ENCODE measurements at places on chromosomes 2 and 18.

GRCh38 chr2:118124288-118124891 is 36.1 kb downstream of the INSIG2 start:
- no peak for DNase-seq

- DNase-seq, result peak; percentile 31
Measured at GRCh38 chr2:241821460-241822263, 12.7 kb downstream of the NEU4 start.

GRCh38 chr2:94994914-94995552 is 30.5 kb upstream of the MAL start:
- no peak for DNase-seq

DNA sequence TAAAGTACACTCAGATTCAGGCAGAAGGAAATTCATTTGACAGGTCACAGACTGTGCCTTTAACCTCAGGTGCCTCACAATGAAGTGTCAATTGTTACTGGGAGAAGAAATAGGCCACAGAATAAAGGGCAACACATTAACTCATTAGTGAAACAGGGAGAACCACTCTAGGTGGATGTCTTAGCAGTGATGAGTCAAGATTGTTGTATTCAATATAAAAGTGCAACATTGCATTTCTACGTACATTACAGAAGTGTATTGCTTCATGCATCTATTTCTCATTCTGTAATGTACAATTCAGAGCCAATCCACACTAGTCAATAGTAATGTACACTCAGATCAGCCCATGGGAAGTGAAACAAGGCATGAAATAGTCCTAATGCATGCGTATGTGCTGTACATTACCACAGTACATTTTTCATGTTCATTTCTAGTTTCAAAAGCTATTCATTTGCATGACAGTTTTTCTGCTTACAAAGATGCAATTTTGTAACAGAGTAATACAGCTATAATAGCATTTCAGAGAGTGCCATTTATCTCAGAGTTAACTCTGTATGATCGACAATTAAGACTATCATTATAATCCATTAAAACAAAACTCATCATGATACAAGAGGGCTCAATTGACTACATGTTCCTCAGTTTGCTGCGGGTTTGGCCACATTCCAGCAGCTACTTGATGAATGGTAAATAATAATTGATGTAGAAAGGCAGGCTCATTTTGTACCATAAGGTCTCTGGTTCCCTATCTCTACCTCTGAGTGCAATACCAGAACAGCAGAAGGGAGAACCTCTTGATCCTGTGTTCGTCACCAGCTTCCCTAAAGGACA is 12.2 kb upstream of the ARL5A start:
- DNase-seq, result no peak

- DNase-seq, result peak; percentile 76
Measured at GRCh38 chr2:135875491-135876065, 665 bp downstream of the MCM6 start.

DNA sequence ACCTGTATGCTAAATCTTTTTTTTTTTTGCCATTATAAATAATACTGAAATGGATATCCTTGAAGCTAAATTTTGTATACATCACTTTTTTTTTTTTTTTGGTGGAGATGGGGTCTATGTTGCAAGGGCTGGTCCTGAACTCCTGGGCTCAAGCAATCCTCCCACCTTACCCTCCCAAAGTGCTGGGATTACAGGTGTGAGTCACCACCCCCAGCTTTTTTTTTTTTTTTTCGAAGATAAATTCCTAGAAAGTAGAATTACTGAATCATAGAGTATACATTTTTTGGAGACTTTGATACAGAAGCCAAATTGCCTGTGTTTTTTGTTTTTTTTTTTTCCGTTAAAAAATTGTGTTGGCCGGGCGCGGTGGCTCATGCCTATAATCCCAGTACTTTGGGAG is 51.0 kb upstream of the MCFD2 start:
- DNase-seq, result no peak

DNA sequence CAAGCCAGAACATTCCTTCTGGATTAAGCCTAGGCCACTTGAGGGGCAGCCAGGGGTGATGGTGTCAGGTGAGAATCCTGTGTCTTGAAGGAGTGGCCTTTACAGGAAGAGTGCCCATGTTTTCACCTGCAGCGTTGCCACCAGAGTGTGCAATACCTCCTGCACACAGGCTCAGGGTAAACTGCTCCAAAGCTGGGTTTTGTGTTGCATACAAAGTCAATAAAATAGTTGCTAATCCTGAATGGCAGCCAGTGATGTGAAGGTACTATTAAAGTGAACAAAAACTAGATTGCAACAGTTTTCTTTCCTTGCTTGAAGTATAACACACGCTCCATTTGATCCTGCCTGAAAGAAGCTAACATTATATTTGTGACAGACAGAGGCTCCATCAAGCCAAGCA is 64.4 kb upstream of the NRP2 start:
- DNase-seq, result no peak

GRCh38 chr18:56191334-56191733 is 447.1 kb downstream of the TXNL1 start:
- DNase-seq, result no peak

GRCh38 chr2:54100772-54101171 is 14.6 kb upstream of the ACYP2 start:
- no peak for DNase-seq

DNA sequence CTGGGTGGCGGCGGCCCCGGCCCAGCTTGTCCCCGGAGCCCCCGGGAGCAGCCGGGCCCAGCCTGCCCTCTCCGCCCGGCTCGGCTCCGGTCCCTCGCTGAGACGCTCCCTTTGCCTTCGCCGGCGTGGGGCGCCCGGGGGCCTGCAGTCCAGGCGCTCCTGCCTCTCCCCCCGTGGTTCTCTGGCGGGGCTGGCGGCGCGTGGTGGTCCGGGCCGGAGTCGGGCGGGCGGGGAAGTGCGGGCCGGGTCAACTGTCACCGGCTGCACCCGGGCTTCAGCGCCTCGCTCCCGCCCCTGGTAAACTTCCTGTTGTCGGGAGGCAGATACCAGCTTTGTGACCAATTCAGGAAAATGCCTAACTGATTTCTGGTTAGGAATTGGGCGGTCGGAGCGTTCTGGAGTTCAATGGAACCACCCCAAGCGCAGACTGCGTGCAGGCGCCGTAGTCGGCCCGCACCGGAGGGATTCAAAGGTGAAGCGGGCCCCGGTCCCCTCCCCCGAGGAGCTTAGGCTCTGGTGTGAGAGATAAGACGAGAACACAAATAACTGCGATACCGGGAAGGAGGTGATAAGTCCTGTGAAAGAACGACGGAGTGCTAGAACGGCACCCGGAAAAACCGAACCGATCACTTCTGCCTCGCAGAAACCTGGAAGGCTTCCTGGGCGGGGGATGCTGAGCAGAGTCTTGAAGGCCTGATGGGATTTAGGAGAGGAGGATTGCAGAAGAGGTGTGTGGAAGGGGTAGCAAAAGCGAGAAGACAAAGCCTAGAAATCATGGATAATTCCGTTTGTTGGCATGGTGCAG is 891 bp downstream of the CAB39 start:
- DNase-seq, result peak; percentile 62

DNA sequence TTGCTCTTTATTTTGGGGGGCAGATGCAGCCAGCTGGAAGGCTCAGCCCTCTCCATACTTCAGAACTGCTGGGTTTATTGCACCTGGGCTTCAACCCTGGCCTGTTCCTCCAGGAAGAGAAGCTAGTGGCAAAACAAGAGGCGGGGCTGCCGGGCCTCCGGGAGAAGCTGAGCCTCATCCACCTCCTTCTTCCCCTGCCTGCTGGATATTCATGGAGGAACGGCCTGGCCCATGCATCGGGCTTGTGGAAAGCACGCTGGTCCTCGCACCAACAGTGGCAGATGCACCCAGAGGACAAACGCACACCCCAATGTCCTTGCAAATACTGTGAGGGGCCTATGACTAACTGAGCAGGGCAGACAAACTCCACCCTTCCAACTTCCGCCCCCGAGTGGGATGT is 30.6 kb downstream of the FAM178B start:
- DNase-seq, result no peak

DNA sequence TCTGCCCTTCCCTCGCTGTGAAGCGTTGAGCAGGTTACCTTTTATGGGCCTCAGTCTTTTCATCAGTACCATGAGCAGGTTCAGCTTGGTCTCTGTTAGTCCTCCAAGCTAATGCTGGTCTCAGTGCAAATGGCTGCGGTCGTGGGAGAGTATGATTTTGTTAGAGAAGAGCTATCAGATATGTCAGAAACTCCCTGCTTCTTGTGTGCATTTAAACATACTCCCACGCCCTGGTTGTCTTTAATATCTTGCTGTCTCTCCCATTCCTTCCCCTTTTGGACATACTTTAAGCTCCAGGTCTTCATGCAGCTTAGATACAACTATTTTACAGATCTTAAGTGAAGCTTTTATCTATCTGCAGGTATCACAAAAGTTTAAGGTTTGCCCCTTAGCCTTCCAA is 62.9 kb downstream of the EFR3B start:
- DNase-seq, result no peak

DNA sequence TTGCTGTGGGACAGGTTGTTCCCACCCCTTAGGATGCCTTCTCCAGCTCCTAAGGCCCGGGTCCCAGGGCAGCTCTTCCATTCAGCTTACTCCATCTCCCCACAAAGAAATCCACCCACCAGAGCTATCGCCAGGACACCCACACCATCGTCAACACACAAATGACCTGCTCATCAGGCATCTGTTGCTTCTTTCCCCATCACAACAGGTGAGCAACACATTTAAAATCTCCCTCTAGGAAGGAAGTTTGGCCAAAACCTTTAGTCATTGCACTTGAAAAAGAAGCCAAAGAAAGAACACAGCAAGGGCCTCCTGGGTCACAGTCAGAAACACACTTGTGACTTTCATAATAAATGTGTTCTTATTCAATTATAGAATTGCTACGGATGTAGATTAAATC is 289.0 kb downstream of the PIEZO2 start:
- no peak for DNase-seq

DNA sequence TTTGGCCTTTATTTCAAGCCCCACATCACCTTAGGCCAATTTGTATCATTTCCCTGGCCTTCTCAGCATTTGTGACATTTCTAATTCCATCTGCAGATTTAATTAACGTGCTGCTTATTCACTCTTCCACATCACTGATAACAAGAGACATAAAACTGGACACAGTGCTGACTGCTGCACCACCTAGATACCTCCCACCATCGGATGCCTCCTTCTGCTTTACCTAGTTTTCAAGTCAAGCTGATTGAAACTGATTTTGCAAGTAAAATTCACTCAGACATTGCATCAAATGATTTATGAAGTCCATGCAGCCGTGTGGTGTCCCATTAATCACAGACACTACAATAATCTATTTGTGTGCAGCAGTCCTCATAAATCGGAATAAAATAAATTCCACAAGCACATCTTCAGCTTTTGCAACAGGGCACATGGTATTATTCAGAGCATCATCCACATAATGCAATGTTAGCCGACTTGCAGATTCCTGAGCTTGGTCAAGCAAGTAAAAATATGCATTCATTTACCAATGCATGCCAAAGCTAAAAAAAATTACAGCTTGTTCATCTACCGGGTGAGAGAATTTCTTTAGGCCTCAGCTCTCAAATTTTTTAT is 15.9 kb upstream of the CRIM1 start:
- DNase-seq, result no peak

DNA sequence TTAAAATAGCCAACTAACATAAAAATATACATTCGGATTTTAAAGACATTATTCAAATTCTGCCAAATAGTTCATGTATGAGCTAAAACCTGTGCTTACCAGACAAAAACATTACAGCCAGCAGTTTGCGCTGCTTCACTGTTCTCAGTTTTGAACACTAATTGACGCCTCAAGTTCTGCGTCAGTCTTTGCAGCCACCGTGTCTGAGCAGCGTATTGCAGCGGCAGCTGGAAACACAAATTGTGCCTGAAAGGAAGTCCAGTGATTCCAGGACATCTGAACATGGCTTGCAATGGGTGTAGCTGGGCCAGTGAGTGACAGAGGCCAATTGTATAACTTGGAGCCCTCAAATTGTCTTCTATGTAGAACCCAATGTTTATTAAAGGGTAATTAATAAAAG is 267.6 kb downstream of the TFCP2L1 start:
- DNase-seq, result no peak

DNA sequence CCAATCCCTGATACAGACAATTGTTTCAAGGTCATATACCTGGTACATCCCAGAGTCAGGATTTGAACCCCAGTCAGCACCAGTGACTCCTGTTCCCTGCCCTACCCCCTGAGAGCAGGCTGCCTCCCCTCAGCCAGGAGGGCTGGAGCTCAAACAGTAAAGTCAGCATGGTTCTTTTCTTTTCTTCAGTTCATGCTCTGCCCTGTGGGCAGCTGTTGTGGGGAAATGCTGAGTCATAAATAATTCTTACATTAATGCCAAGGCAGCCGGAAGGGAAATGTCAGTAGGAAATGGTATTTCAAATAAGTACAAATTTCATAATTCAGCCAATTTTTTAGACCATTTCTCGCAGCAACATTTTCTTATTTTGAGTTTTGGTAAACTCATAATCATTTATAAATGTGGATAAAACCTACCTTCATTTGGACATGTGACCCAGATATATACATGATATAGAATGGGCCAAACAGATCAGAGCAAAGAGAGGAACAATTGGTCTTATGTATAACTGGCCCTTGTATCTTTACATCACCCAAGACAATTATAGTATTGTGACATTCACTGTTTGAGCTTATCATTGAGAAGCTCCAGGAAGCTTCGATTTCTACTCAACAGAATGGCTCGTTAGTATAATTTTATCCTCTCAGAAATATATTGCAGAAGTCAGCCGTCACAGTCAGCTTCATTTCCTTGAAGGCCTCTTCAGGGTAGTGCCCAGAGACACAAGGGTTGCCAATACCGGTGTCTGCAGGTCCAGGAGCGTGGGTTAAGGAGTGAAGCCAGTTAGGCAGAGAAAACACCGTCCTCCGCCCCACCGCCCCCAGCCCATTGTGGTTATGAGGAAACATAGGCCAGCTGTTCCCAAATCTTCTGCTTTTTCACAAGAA is 28.0 kb upstream of the SCYGR1 start:
- DNase-seq, result no peak

DNA sequence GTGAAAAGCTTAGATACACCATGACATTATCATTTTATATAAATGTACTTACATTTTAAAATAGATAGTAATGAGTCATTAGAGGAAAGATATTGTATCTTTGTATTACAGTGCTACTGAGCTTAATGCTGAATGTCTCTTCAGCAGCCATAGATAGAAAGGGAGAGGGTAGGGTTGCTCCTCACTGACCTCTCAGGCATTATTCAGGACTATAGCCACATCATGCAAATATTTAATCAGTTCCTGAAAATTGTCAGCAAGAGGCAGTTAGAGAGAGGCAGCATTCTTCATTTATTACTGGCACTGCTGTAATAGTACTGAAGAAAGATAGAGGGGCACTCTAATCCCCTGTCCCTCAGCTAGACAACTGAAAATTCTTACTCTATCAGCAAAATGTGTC is 242.0 kb upstream of the TANK start:
- DNase-seq, result no peak
